Jurkat, Clone E6-1 (cell line): ENCODE measurements at places on chromosomes 3 and 15.
A peak's percentile ranks its signal among the peaks of the same experiment; 100 is the strongest.

- DNase-seq: no peak
Observed at GRCh38 chr3:136839556-136839931, 20.6 kb downstream of the SLC35G2 start.

- peak; percentile 55 for DNase-seq
Observed at GRCh38 chr15:75508840-75509532, 57.5 kb upstream of the SIN3A start.

GRCh38 chr3:25783661-25784512 lies 644 bp upstream of the NGLY1 start:
- DNase-seq: peak; percentile 44

DNA sequence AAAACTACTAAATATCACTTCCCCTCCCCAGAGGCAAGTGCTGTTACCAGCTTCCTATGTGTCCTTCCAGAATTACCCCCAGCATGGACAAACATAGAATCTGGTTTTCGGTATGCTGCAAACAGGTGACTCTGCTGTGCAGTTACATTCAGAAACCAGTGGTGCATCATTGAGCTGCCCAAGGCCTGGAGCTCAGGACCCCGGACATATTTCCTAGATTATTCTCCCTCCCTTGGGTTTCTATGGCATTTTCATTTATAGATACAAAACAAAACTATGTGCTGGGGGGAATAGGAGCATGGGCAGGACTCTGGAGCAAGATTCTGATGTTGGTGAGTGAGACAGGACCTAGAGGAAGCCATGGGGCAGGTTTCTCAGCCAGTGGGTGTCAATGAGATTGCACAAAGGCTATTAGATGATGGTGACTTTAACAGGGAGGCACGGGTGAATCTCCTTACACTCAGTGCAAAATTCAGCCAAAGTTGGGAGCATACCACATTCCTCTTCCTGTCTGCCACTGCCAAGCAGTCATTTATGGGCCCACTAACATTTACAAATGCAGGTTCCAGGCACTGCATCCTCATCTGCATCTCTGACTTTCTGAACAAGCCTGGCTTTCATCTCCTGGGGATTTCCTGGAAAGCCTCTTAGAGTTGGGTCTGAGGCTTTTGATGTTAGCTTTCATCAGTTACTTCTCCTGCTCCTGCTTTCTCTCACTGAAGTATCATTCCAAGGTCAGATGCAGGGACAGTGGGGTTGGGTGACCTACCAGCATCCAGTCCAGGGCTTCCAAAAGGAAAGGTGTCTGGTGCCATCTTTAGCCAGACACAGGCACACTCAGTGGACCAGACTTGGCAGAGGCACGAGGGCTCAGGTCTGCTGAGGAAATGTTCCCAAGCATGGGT lies 44.5 kb downstream of the CMTM7 start:
- no peak for DNase-seq

- DNase-seq: no peak
Observed at GRCh38 chr15:85099195-85099803, 117.6 kb downstream of the PDE8A start.

DNA sequence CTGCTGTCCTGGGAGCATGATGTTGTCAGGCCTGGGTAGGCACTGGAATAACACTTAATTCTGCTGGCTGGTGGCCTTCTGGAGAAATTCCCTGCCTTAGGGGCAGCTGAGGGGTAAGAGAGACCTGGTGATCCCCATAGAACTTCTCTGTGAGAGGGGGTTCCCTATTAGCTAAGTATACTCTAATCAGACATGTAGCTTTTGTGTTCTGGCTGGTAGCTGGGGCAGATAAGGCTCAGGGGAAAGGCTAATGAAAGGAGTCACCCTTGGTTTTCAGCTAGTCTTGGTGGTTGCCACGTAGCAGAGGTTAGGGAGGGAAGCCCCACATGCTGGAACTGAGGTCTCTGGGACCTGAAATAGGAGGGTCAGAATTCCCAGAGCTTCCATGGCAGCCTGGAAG lies 952 bp upstream of the HDDC3 start:
- DNase-seq: no peak

- no peak for DNase-seq
Observed at GRCh38 chr3:190229632-190230424, 92.4 kb downstream of the CLDN1 start.

DNA sequence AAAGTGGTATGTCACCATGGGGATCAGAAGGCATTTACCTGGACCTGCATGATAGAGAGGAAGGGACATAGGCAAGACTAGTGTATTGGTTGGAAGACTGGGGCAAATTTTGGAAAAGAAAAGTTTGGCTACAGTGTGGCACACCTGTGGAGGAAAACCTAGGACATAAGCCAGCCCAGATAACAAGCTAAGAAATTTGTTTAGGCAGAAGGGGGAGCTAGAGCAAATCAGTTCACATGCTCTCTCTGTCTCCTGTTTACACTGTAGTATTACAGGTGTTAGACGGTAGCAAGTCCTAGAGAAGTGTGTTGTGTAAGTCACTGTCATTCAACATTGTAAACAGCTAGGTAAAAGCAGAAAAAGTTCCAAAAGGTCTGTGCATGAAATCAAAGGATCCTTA lies 11.9 kb upstream of the ALDH1A2 start:
- peak; percentile 18 for DNase-seq

GRCh38 chr3:13213911-13214846 lies 140.9 kb upstream of the IQSEC1 start:
- DNase-seq: no peak

GRCh38 chr3:23221136-23221535 lies 18.0 kb downstream of the UBE2E2 start:
- DNase-seq: no peak

- DNase-seq: no peak
Observed at GRCh38 chr15:40595219-40595618, 1.2 kb downstream of the KNL1 start.

- no peak for DNase-seq
Observed at GRCh38 chr15:68734881-68735280, 85.8 kb downstream of the ANP32A start.

GRCh38 chr3:71831599-71831998 lies 46.7 kb upstream of the PROK2 start:
- no peak for DNase-seq
